ENCODE measurements at places on chromosomes 7 and 10.

- no peak for DNase-seq
These were observed 62.3 kb downstream of the LHPP start for GRCh38 chr10:124523901-124524300.

- no peak for DNase-seq
These were observed 988.6 kb downstream of the SORCS1 start for GRCh38 chr10:106175760-106176377.

GRCh38 chr10:51985336-51985735 lies 285.9 kb upstream of the CSTF2T start:
- DNase-seq, result no peak

DNA sequence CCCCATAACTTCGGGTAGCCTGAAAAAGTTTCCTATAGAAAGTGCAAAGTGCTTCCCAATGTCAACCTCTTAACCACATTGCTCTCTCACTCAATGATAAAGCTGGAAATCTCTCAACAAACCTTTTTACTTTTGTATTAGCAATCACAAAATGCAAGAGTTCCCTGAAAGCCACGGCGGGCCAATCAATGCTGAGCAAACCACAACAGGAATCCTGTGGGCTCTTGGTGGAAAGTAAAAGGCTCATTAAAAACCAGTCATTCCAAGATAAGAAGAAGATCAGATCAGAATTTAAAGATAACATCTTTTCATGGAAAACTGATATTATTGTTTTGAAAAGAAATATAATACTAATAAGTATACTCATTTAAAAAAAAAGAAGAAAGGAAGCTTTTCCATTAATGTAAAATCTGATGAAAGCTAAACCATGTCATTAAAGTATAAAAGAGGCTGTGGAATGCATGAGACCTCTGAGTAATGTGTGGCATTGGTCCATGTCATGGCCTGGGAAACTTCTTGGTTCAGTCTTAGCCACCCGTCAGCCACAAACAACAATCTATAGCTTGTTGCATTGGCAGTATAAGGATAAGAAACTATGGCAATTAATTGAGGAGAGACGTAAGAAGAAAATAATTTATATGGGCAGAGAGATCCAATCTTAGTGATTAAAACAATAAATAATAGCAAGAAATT lies 1066.1 kb upstream of the SORCS1 start:
- no peak for DNase-seq

DNA sequence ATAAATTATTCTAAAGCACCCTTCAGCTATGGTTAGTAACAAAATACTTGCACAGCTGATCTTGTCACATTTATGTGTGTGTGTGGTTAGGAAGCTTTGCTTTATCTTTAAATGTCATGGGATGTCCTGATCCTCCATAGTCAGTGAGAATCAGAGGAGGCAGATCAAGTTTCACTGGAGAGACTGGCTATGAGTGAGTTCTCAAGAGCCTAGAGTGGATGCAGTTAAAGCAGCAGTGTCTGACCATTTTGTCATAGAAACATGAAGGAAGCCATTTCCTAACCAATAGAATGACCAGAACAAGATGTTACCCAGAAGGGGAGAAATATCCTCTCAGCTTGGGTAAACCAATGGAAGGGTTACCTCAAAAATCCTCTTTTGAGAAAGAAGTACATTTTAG lies 207.2 kb upstream of the DKK1 start:
- no peak for DNase-seq

DNA sequence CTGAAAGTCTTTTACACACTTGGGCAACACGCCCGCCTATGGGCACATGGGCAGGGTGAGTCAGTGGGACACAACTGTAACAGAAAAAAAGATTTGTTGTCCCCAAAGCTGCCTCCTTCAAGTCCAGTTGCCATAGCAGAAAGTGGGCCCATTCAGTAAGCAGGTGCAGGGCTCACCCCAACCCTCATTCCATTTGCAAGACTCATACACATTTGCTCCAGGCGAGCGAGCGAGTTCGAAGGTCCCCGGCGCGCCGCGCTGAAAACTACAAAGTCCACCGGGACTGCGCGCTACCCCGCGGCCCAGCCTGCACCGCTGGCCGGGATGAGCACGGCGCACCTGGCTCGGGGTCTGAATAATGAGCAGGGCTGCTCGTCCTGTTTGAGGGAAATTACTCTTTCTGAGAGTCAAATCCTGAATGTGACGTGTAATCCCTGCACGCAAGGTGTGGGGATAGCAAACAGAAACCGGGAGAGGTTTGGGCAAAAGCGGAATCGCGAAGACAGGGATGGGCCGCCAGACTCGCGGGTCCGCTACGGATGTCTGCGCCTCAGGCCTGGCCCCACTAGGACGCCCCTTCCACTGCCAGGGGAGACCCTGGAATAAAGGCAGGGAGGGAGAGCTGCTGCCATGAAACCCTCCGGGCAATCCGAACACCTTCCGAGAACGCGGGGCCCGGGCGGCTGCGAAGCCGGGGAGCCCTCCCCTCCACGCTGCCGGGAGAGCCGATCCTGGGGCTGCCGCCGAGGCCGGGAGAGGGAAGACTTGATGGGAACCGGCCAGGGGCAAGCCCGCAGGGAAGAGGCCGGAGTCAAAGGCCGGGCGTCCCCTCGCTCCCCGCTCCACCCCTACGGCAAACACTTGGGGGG lies 982 bp downstream of the COBL start:
- DNase-seq, result peak; percentile 58

DNA sequence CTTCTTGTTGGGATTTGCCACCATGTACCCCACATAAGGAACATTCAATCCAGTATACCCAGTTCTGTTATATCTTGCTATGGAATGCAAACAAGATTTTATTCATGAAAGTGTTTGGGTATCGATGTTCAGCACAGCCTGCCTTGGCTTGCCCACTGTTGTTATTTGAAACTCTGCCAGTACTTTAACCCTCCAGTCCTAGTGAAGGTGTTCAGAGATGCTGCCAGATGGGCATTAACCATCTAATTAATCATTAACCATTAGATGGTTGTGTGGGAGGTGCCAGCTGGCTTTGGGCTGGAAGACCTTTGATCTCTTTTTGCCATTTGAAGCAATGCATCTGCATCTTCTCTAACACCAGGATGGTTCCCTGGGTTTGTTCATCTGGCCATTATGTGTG lies 363.0 kb downstream of the SH2D4B start:
- DNase-seq, result no peak

DNA sequence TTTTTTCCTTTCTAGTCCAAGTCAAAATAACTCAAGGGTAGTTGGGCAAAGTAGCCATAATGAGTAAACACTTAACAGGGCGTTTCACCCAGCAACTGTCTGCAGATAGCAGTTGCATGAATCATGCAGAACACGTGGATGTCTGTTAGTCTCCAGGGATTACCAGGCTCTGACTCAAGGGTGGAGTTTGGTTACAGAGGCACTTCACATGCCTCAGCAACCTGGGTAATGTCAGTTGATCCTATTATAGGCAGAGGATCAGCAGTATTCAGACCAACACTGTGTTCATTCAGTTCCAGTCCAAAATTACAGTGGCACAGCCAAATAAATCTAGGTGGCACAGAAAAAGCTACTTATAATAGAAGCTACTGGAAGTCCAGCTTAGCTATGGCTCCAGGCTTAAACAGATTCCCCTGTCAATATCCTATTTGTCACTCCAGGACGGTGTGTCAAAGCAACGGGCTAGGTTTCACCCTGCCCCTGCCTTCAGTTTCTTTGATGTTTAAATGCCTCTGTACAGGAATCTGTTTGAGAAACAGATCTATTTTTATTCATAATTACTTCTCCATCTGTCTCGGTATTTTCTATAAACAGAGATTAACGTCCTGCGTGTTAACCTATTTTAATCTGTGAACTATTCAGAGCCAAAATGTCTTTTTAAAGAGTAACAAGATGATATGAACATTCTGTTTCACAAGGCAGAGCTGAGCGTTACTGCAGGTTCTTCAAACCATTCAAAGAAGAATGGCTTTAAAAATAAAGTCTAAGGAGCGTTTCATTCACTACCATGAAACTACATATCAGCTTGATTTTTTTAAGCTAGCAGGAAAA lies 162.6 kb upstream of the AKR1E2 start:
- DNase-seq, result no peak

DNA sequence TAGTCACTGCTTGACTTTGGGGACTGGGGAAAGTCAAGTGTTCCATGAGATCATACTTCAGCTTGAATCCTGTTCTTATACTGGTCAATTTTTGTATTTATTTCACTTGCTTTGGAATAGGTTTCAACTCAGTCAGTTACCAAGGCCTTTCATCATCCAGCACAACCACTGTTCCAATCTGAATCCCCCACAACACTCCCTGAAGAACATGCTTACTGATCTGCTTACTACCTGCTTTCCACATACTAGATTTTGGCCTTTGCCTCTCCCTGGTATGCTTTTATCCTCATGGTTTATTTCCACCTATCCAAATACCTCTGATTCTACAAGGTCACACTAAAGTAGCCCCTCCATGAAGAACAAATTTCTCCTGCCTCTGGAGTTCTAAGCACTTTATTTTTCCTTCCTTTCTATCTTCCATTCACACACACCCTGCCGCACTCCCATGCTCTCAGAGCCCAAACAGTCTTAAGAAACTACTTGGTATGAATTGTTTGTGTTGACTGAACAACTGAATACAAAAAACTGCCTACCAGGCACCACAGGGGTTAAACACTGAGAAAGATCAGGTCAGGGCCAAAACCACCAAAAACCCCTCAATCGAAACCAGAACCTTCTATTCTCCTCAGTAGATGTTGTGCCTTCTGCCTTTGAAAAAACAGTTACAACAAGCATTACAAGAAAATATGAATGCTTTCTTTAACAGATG lies 178.1 kb downstream of the AVL9 start:
- DNase-seq, result no peak

GRCh38 chr10:4622384-4622783 lies 203.6 kb upstream of the AKR1E2 start:
- no peak for DNase-seq

DNA sequence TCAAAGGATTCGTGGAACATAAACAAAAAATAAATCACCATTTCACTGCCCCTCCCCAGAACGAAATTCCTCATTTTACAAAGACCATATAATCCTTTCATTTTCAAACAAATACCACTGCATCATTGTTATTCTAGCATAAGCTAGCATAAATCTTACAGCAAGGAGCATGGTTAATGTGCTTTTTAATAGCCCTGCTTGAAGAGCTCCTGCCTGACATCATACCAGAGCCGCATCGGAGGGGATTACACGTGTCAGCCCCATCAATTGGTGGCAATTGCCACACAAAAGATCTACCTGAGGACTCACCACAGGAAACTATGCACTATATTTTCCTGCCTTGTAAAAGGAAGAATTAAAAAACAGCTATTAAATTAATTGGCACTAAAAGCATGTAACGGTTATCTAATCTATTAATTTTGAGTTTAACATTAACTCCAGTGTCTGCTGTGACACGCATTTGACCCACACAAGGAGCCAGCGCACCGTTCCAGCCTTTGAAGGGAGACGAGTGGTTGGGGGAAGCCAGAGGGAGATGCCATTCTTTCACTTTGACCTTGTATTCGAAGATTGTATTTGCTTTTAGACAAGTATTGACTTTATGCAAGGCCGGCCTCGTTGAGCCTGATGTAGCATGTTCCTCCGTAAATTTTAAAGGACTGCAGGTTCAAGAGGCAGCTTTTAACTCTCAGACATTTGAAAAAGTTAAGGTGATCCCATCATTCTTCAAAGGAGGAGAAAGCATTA lies 261.1 kb upstream of the RNF32 start:
- no peak for DNase-seq
